Vagina (tissue), 2 donors: ENCODE measurements at places on chromosomes 2 and 18.

- no peak for DNase-seq
These were observed 60.4 kb upstream of the TWIST2 start for GRCh38 chr2:238787501-238787900.

- no peak for DNase-seq
These were observed 25.3 kb upstream of the MFSD6 start for GRCh38 chr2:190382851-190383250.

- no peak for DNase-seq
These were observed 713.6 kb downstream of the TDRD15 start for GRCh38 chr2:21837168-21837960.

DNA sequence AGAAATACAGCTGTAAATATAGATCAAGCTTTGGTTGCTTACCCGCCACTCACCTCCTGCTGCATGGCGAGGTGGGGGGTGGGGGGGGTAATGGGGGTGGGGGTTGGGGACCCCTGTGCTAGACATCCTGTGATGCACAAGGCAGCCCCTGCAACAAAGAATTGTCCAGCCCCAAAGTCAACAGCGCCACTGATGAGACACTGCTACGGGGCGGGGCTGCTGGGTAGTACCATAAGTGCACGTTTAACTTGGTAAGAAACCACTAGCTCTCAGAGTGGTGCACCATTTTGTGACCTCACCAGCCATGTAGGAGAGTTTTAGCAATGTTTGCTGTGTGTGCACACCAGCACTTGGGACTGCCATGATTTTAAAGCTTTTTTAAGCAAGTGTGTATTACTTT is 40.3 kb downstream of the SNORC start:
- DNase-seq = no peak

DNA sequence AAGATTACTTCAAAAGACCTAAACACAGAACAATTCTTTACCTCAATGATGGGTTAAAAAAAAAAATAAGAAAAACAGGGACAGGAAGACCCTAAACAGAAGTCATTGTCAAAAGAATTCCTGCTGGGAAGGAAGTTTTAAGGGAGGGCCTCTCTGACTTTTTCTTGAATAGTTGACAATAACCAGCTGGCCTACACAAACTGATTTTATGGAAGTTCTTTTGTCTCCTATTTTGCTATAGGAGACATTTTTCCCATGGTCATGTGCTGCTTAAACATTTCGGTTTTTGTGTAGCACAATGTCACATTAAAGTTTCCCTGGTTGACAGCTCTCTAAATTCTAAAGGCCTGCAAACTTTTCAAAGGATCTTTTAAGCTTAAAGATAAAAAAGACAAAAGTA is 55.3 kb downstream of the RFTN2 start:
- DNase-seq = no peak

DNA sequence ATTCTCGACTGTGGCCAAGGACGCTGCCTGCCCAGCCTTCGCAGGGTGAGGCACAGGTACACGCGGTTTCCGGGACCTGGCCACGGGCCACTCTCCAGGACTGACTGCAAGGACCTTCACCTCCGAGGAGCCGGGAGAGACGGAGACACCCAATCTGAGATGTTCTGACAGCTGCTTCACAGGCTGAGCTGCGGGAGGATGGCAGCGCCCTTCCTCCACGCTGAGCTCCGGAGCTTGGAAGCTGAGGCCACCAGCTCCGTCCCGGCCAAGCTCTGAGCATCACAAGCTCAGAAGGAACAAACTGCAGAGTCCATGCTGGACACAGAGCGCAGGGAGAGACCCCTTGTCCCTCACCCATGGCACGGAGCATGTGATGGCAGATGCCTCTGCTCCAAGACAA is 71.1 kb upstream of the CTDP1 start:
- no peak for DNase-seq

DNA sequence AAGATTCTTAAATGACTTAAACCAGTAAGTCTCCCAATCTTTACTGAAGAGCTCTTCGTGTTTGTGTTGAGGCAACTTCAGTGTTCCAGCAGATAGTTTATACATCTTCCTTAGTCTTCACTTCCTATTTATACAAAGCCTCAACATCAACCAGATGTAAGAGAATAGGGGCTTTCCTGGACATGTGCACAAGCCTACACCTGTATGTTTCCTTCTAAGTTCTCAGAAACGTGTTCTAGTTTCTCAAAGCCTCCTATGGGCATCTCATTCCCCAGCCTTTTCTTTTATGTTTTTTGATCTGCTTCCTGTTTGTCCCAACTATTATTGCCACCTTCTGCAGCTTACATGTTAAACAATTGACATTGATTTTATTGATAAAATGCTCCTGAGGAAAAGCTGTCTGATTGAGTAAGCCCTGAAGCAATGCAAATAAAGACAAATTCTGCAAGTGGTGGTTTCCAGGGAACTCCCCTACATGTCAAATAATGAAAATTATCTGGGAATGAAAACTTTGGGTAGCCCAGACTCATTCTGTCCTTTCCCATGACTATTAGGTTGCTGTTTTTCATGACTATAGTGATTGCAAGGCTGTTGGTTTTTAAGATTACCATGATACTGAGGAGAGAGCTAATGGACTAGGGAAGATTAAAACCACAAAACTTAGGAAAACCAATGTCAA is 663.3 kb upstream of the ACVR2A start:
- no peak for DNase-seq

- DNase-seq = no peak
These were observed 140.4 kb downstream of the CTIF start for GRCh38 chr18:48679236-48679635.

DNA sequence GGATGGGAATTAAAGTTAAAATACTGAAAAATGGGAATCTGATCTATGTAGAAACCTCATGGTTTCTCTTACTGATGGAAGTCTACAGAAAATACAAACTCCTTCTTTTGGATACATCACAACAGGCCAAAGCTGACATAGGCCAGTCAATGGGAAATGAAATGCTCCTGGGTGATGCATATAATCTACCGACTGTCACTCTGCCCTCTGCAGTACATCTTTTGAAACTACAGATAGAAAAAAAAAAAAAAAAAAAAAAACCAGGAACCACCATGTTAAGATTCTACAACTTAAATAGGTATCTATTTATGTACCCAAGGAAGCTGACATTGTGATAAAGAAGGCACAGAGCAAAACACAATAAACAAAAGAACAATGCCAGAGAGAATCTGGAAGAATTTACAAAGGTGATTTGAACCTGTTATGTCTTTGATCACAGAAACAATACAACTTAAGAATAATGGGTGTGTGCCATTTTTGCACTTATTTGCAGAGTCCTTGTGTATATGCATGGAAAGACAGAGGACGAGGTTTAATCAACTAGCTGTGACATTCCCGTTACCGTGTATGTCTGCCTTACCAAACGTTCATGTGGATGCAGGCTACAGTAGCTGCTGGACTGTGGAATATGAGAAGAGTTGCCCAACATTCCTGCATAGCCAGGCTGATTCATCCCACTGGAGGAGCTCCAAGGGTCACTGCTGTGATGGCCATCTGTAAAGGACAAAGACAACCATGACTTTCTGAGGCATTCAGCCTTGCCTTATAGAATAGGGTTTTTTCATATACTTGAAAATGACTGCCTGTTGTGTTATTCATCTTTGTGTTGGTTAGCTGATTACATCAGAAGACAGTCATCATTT is 312.7 kb downstream of the TCF4 start:
- DNase-seq = no peak

DNA sequence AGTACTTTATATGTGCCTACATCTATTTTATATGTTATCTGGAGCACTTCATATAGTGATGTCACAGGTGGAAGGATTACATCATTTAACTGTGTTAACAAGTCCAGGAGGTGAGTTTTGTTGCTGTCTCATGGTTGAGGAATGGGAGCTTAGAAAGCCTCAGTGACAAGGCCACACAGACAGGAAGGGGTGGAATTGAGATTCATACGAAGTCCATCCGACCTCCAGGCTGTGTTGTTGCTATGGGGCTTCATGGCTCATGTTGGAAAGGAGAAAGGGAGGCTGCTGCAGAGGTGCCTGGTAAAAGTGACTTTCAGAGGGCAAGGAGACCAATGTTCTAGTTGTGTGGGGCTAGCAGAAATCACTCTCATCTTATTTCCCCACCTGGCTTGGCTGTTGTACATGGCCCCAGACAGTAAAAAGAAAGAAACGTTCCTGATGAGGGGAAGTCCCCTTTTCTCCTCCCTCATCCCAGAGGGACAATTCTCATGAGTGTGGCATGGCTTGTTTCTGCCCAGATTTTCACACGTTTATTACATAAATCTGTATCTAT is 31.0 kb upstream of the GREB1 start:
- no peak for DNase-seq

GRCh38 chr2:28423856-28424605 is 31.4 kb downstream of the FOSL2 start:
- no peak for DNase-seq

GRCh38 chr18:64415218-64415617 is 266.3 kb upstream of the LINC00305 start:
- no peak for DNase-seq

GRCh38 chr2:33835911-33836310 is 236.8 kb upstream of the FAM98A start:
- no peak for DNase-seq

- DNase-seq = no peak
These were observed 818.4 kb upstream of the FSHR start for GRCh38 chr2:49972699-49973098.

DNA sequence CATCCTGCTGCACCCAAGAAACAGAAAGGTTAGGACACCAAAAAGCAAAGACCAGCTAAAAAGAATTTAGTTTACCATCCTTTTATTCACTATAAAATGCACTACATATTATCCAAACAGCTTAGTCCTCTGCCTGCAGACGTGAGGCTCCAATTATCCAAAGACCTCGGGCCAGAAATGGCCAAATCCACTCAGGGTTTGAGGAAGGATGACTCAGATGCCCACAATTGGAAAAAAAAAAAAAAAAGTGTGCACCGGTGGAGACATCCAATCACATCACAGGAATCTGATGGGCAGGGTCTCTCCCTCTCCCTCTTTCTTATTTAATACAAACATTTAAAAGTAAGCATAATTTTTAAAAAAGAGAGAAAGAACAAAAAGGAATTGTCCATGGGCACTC is 65.7 kb downstream of the TRABD2A start:
- DNase-seq = no peak

DNA sequence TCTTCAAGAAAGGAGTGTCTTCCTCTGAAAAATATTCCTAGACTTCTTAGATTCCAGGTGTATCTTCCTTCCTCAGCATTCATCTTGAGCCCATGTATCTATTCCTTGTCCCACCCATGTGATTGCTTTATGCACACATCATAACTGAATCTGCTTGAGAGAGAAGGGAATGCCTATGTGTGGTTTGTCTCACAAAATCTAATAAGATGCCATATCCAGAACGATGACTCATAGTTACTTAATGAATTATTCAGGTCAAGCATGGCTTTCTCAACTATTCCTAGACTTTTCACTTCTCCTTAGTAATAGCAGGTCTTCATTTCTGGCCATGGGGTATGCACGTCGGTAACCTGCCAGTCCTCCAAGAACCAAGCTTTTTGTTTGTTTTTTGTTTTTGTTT is 121.8 kb downstream of the SETBP1 start:
- no peak for DNase-seq

GRCh38 chr2:28684142-28684858 is 67.3 kb upstream of the PPP1CB start:
- no peak for DNase-seq

DNA sequence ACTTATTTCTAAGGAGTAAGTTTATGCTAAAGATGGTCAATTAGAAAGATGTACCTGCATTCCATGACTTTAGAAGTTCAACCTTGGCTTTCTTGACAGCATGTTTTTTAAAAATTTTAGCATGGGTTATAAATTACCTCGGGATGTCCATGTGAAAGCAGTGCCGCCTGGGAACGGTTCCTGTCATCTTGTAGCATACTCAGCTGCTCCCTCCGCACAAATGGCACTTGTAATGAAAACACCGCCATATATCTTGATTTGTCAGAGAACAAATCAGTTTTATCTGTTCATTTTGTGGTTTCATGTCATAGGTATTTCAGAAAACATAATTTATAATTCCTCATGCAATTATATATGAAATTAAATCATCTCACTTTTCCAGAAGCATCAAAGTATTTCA is 38.3 kb downstream of the SATB2 start:
- DNase-seq = no peak

GRCh38 chr2:72893594-72894319 is 6.5 kb downstream of the SPR start:
- DNase-seq = no peak

GRCh38 chr2:168076731-168077130 is 170.7 kb downstream of the STK39 start:
- DNase-seq = no peak

GRCh38 chr2:192412394-192412793 is 217.7 kb upstream of the TMEFF2 start:
- no peak for DNase-seq

DNA sequence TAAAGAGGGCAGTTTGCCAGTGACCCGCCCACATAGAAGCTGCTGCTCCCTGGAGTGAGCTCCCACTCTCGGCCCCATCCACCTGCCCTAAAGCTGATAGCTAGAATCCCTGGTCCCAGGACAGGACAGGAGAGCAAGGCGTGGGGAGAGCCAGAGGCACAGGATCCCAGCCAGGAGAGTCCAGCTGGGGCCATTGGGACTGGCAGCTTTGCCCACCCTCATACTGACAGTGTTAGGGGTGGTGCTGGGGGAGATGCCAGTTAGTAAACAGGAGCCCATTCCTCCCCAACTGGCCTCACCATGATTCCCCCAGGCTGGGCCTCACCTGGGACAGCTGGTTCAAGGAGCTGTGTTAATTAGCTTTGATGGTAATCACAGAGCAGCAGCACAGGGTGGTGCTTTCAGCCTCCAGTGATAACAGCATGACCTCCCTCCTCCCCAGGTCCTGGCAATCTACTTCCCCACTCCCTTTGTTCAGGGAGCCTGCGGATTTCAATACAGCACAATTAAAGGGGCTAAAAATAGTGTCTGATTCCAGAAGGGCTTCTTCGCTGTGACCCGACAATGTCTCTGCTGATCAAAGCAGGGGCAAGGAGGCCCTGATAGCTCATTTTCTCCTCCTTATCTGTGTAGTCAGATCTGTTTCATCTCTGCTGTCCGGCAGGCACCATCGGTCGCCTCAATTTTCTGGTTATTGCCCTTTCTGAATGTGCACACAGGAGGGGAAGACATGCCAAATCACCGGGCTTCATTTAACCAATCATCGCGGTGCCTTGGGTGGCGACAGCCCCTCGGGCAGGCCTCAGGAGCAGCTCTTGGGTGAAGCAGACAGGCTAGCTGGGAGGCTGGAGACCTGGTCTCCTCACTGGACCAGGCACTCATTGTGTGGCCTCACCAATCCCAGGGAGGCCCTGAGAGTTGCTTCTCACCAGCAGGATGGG is 119.9 kb upstream of the TEX51 start:
- no peak for DNase-seq
